ENCODE measurements at places on chromosomes 1 and 21.

- DNase-seq, result peak; percentile 9
Measured at GRCh38 chr1:244271004-244271403, 180.7 kb downstream of the ADSS2 start.

DNA sequence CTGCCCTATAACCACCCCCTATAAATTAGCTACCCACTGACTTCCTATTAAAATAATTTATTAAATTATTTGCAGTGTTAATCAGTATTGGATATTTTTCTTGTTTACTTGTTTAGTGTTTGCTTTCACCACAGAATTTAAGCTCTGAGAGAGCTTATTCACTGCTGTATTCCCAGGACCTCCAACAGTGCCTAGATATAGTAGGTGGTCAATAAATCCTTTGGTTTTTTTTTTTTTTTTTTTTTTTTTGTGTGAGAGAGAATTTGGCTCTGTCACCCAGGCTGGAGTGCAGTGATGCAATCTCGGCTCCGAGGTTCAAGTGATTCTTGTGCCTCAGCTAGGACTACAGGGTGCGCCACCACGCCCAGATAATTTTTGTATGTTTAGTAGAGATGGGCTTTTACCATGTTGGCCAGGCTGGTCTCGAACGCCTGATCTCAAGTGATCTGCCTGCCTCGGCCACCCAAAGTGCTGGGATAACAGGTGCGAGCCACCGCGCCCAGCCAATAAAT lies 1.1 kb upstream of the OSBPL9 start:
- no peak for DNase-seq

DNA sequence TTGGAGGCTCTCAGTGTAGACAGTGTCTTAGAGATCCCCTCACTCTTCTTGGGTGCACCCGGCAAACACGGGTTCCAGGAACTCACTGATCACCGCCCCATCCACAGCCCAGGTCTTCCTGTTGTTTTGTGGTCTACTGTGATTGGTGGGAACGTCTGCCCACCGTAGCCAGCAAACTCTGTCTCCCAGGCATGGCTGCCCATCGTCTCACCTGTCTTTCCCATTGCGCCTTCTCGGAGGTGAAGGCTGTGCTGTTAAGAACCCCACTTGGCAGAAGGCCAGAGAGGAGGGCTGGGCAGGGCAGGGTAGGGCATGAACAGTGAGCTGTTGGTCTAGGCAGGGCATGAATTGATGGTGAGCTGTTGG lies 14.1 kb upstream of the KCNA2 start:
- DNase-seq, result peak; percentile 68

- peak; percentile 42 for DNase-seq
Measured at GRCh38 chr1:31435471-31436409, 22.7 kb downstream of the SERINC2 start.

DNA sequence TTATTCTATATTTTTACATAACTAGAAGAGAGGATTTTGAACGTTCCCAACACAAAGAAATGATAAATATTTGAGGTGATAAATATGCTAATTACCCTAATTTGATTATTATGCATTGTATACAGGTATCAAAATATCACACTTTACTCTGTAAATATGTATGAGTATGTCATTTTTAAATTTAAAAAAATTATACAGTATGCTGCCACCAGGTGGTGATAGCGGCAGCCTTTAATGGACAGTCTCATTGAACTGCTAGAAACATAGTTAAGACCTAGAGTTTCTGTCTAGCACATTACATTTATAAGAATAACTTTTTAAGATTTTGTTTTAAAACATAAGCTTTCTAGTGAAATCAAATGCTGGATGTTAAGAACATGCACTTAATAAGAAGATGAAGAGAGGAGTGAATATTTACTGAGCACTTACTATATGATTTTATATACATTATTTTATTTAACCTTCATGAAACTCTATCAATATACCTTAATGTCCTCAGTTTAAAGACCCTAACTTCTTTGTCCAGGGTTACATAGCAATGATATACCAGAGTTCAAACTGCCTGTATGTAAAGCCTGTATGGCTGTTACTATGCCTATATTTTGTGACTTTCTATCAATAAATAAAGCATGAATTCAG lies 207.1 kb downstream of the NUF2 start:
- DNase-seq, result no peak

GRCh38 chr1:25550155-25550506 lies 6.7 kb downstream of the LDLRAP1 start:
- DNase-seq, result no peak

DNA sequence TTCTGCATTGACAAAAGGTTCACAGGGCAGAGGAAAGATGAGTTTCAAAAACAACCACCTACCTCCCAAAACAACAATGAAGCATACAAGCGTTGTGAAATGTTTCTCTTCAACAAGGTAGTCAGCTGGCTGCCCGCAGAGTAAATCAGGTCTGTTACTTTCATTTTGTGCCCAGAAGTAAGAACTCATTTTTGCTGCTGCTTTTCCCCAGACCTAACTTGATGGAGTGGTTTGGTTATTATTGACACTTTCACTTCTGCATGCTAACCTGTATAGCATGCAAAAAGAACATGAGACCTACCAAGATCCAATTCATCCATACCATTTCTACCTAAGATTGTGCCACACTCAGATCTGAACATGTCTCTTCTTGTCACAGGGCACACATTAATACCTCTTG lies 1.3 kb downstream of the SLC9C2 start:
- no peak for DNase-seq
